ENCODE measurements at places on chromosomes 4 and X.

DNA sequence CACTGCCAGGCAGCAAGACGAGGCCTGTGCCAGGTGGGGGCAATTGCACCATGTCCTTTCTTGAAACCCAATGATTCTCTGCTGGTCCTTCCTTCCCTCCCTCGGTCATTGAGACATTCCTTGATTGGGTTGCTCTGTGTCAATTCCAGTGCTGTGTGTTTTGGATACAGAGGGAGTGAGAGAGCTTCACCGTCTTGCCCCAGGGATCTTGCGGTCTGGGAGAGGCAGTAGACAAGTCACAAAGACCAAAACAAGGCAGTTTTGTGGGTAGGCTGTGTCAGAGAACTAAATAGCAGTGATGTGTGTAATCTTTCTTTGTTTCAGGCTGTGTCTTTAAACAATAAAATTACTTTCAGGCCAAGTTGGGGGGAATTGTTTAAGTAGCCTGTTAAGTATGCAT lies 38.8 kb upstream of the TADA2B start:
- no peak for DNase-seq

DNA sequence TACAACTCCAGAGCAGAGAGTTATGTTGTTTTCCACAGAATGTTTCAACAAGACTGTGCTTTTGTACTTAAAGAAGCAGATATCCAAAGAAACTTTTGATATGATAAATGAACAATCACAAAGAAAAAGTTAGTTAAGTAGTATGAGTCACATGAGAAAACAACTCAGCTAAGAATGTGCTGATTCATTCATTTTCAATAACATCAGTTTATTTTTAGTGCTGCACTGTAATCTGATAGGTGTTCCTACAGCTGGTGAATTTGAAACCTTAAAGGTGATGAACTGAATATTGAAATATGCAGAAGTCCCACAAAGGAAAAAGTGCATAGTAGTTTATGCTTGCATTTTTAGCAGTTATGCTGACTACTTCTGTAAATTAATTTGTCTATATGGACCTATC lies 180.3 kb upstream of the TENM3 start:
- no peak for DNase-seq

GRCh38 chrX:20729416-20729815 lies 462.7 kb upstream of the RPS6KA3 start:
- DNase-seq = no peak

DNA sequence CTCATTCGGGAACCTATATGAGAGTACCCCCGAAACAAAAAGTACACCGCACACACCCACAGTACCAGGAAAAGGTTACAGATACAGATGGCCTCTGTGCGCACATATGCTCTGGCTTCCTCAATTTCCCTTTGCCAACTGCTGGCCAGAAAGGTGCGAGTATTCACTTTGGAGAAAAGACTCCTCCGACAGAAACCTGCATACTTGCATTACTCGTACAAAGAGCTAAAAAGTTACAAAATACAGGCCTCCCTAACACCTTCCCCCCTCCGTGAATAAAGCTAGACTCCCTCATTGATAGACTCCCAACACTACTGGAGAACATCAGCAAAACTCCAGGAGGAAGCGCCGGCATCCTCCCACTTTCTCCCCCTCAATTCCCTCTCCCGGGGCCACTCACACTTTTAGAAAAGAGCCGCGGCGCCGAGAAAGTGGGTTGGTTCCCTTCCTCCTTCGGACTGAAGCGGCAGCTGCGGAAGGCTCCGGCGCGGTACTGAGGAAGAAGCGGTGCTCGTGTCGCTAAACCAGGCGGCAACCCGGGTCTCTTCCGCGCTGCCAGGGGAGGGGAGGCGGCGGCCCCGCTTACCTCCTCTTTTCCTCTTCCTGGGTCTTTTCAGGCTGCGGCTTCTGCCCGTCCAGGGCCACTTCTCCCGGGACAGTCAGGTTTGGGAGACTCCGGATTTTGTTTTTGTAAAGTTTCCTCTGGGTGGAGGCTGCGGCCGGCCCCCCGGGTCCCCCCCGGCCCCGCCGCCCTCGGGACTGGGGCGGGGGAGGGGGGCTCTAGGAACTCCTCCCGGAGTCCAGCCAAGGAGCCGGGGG lies 1.1 kb downstream of the FBXW7 start:
- peak; percentile 88 for DNase-seq

DNA sequence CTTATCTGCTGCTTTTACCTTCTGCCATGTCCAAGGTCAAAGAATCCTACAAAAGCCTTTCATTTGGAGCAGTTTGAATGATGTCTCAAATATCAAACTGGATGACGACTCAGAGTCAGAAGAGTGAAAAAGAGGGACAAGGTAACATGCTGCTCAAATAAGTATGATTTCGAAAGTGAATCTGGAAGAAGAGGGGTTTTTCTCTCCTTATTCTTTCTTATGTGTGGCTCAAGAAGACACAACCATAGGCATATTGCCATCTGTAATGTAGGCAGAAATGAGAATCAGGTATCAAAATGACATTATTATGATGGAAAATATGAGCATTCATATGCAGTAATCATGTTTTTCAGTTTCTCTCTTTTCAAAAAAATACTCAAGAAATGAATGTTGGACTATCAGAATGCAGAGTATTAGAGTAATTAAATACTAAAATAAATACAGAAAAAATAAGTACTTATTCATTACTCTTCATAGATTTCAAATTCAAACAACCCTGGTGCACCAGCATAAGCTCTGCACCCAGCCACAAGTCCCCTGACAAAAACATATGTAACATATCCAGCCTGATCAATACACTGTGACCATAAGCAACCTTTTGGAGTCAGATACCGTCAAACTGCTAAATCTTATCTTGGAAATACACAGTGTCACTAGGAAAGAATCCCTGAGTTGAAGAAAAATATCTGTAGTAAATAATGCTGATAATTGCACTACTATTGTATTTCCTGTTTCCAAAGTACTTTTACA lies 468.6 kb downstream of the INPP4B start:
- no peak for DNase-seq

GRCh38 chr4:54526560-54526959 lies 131.2 kb upstream of the KIT start:
- no peak for DNase-seq

GRCh38 chr4:139736661-139737060 lies 71.0 kb downstream of the MGST2 start:
- peak; percentile 29 for DNase-seq

DNA sequence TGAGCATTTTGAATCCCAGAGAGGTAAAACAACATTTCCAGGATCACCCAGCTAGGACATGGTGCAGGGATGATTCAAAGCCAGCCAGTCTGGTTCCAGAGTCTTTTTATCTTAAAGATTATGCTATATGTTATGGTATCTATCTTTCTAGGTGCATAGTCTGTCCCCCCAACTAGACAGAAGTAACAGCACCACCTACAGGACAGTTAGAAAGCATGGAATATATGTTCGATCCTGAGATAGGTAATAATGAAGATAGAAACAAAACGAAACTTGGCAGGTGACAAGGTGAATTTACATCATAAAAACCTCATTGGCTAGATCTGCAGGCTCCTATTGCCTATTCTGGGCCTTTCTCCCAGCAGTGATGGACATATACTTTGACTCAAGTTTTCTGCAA lies 723.2 kb downstream of the SMARCA1 start:
- no peak for DNase-seq
